ENCODE measurements at places on chromosomes 3 and 15. TPM values are rescaled to one million over a fixed set of nuclear protein-coding genes. Genes with fewer than 3 reads are reported as not detected.

TIPIN gene
- total RNA-seq = 20.7 TPM

SNRPA1 gene
- total RNA-seq = 10.1 TPM

COL8A1 gene
- total RNA-seq = 248 TPM

ALDH1A2 gene
- total RNA-seq = 4.5 TPM

STAB1 gene
- total RNA-seq = 2.9 TPM

FAM162A gene
- total RNA-seq = 33.0 TPM

TBC1D21 gene
- total RNA-seq = not detected

PLA2G4D gene
- total RNA-seq = under 0.01 TPM

ARHGAP31 gene
- total RNA-seq = 7.6 TPM

TUBGCP5 gene
- 28.2 TPM for total RNA-seq

TNIK gene
- total RNA-seq = 38.3 TPM

GOLGA6L4 gene
- total RNA-seq = 0.19 TPM

GOLGA8J gene
- 0.28 TPM for total RNA-seq

TGM5 gene
- total RNA-seq = not detected

TGM4 gene
- not detected for total RNA-seq

SQOR gene
- total RNA-seq = 113 TPM

OR5H2 gene
- not detected for total RNA-seq

CIB1 gene
- 57.3 TPM for total RNA-seq

MEX3B gene
- total RNA-seq = 8.6 TPM

GBE1 gene
- total RNA-seq = 454 TPM

PLCH1 gene
- under 0.01 TPM for total RNA-seq

ALDH1L1 gene
- total RNA-seq = 4.8 TPM

ASB14 gene
- not detected for total RNA-seq

All from regular cardiac myocyte (primary cell).